ENCODE measurements at places on chromosomes 1 and 21.

DNA sequence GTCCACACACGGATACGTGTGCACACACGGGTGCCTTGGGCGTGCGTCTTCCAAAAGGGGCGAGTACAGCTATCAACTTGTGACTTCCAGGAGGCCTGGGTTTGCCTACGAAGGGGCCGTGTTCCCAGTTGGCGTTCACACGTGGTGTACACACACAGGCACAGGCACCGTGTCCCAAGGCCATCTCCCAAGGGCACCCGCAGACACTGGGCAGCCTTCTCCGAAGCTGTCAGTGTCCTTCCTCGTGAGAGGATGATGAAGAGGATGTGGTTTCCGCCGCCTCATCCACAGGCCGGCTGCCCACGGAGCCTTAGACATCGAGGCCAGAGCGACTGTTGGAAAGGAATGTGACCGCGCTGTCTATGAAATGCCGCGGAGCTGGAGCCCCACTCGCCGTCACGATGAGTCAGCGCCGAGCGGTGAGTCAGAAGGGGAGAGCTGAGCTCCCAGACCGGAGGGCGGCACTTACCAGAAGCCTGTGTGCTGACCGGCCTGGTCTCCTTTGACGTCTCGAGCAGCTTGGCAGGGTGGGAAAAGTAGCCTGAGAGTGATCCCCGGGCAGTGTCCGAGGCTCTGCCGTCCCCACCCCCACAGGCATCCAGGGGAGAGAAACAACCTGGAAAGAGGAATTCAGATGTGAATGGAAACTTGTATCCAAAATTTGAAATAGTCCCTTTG, 141.4 kb upstream of the ARHGEF16 start:
- DNase-seq, result peak; percentile 78

DNA sequence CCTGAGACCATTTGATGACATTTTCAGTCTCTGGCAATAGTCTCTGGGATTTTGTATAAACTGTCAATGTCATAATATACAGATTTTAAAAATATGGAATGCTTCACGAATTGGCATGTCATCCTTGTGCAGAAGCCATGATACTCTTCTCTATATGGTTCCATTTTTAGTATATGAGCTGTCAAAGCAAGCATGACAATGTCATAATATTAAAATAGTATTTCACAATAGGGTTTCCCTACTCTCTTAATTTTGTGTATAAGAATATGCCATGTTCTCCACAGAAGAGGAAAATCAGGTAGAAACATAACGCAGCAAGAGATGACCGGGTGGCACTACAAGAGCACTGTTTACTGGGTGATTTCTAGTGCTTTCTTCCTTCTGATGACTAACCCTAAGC, 8.3 kb upstream of the DIPK1A start:
- no peak for DNase-seq

DNA sequence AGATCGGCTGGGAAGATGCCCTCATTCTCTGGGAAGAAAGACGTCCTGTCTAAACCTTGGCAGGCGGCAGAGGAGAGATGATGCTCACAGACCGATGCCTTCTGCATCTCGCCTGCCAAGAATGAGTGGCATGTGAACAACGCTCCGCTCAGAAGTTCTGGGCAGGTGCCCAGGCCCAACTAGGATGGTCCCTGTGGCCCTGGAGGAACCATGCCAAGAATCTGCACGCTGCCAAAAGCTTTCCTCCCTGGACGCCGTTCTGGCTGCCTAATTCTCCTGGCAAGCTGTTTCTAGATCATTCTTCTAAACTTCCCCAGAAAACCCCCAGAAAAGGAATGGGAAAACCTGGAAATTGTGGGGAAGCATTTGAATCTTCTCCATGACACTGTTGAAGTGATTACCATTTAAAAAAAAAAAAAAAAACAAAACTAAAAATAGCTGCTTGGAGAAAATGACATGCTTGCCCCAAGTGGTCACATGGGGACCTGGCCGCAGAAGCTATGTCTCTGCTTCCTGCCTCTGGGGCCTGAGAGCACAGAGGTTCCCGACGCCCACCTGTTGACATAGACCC, 440.9 kb downstream of the PRDM2 start:
- DNase-seq, result no peak

- peak; percentile 53 for DNase-seq
These were observed 12.5 kb upstream of the GUCA2A start for GRCh38 chr1:42176902-42177519.

DNA sequence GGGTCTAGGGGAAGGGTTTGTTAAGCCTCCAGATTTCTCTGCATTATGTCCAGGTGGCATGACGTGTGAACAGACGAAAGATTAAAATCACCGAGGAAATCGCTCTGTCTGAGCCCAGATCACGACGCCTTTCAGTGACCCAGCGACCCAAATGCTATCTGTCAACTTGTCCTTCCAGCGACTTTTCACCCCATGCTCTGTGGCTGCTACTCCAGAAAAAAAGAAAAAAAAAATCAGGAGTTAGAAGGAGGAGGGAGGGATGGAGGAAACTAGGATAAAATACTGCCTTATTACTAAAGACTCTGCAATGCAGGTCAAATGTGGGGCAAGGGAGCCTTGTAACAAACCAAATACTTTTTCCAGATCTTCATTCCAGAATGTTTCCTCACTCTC, 352.0 kb downstream of the NUF2 start:
- no peak for DNase-seq

DNA sequence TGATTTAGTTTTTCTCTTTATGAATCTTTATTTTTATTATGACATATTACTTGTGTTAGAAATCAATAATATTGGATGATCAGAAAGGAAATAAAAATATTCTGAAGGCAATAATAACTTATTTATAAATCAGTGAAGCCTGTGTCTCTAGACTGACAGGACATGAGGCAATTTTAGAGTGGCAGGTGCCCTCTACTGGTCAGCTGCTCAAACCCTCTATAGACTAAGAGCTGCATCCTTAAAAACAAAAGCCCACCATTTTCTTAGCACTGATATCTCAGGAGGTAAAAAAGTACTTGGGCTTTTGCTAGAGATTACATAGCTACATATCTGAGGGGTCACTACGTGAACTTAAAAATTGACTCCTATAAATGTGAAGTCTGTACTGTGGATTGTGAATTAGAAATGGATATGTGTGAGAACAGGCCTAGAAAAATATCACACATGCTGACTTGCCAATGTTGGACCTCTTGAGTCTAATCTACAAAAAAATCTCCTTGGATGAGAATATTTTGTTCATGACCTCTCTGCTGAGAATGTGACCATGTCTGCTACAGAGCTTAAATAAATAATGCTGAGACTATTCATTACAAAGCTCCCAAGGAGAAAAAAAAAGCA, 597.9 kb upstream of the ADAMTS5 start:
- DNase-seq, result peak; percentile 15

DNA sequence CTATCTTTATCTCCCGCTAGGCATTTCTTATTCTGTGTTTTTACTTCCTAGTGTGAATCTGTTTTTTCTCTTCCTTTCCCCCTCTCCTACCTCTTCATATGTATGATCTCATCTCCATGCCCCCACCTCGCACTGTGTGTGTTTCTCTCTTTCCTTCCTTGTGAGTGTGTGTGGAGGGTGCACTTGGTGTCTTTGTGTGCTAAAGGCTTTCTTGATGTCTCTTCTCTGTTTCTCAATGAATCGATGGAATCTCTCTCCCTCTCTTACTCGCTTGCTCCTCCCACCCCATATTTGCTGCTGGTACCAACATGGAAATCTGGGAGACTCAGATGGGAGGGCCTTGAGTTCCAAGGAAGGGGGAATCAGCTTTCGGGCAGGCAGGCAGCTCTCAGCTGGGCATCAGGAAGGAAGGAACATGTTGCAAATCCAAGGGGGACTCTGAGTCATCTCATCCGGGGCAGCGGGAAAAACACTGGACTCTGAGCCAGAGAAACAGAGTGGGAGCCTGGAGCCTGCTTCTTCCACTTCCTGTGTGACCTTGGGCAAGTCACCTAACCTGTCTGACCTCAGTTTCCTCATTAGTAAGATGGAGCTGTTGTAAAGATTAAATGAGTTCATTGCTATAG, 147.5 kb downstream of the PTPRU start:
- DNase-seq, result no peak

- no peak for DNase-seq
These were observed 40.2 kb downstream of the TBCE start for GRCh38 chr1:235407419-235407818.

- no peak for DNase-seq
These were observed 2.5 kb downstream of the FTCD start for GRCh38 chr21:46152927-46153246.

GRCh38 chr1:23591460-23592208, 32.3 kb upstream of the ID3 start:
- no peak for DNase-seq

GRCh38 chr1:16009030-16009460, 5.0 kb downstream of the SRARP start:
- DNase-seq, result peak; percentile 76

DNA sequence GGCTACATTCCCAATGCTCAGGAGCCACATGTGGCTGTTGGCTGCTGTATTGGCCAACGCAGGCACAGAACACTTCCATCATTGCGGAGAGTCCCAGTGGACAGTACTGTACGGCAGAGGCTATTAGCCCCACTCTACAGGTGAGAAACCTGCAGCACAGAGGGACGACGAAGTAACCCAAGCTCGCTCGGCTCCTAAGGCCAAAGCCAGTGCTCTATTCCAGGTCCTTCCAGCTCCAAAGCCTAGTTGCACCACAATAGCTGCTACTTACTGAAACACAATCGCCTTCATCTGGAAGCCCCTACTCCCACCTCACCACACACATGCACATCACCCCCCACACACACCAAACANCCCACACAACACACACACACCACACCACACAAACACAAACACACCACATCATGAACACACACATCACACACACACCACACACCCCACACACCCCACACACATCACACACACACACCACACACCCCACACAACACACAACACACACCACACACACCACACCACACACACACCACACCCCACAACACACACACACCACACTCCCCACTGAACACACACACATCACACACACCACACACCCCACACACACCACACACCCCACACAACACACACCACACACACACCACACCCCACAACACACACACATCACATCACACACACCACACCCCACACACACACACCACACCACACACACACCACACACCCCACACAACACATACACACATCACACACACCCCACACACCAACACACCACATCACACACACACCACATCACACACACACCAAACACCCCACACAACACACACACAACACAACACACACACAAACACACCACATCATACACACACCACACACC, 3.2 kb downstream of the LYPD8 start:
- no peak for DNase-seq

GRCh38 chr21:36545776-36546511, 66.0 kb upstream of the CLDN14 start:
- DNase-seq, result no peak

GRCh38 chr1:56061824-56062223, 517.5 kb downstream of the PLPP3 start:
- DNase-seq, result no peak

DNA sequence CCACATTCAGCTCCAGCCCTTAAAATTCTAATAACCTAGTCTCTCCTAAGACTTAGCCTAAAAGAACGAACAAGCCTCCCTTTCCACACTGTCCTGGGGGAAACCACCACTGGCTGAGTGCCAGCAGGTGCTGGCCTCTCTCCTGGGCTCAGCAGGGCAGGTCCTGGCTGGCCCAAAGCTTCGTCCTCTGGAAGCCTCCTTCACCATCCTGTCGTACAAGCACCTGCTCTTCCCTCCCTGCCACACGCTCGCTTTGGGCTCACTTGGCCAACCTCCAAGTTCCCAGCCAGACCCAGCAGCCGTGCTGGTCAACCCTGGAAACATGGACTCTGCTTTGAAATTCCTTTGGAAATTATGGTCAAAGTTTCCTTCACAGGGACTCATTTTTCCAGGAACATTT, 58.2 kb upstream of the SLC25A33 start:
- DNase-seq, result no peak

- no peak for DNase-seq
These were observed 87.9 kb downstream of the CLEC20A start for GRCh38 chr1:178408871-178409270.

DNA sequence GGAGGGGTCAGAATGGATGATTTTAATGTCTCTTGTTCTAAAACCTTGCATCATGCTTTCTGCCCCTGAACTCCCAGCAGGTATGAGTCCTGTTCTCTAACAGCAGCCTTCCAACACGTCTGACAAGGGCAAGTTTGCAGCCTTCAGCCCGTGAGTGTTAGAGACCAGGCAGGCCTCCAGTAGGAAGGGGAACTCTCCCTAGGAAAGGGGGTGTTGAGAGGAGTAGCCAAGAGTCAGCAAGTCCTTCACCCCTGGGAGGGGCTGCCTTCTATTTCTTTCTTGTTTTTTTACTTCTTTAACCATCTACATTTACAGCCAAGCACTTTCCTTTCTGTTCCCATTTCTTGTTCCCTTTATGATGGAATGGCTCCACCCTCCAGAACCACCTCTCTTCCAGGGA, 14.2 kb downstream of the BATF3 start:
- no peak for DNase-seq

- no peak for DNase-seq
These were observed 16.9 kb upstream of the IFNGR2 start for GRCh38 chr21:33386222-33386784.

GRCh38 chr1:19922015-19922688, 1.3 kb downstream of the PLA2G2E start:
- DNase-seq, result no peak

GRCh38 chr1:197937892-197938291, 20.7 kb downstream of the LHX9 start:
- DNase-seq, result no peak

DNA sequence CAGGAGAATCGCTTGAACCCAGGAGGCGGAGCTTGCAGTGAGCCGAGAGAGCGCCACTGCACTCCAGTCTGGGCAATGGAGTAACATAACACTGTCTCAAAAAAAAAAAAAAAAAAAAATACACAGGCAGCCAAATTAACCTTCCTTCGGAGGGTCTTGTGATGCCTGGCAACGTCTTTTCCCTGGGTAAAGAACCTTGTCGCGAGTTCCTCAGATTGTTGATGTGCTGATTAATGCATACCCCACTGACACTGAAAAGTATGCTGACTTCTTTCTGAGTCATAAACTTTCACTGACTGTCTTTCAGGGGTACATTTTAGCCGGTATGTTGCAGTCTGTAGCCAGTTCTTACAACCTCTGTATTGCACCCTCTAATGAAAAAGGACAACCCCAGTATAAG, 95.1 kb upstream of the SOD1 start:
- DNase-seq, result no peak

- DNase-seq, result no peak
These were observed 397.7 kb downstream of the RWDD3 start for GRCh38 chr1:95631695-95632094.

Data from activated CD4-positive, alpha-beta T cell treated with anti-CD3 and anti-CD28 coated beads, Interleukin-10, Interleukin-2, amounts not matched to agents 100 ng/mL and 50 ng/mL, durations not matched to agents 16 hours and 8 hours (primary cell).